ENCODE measurements at places on chromosomes 5 and 9. TPM values are rescaled to one million over a fixed set of nuclear protein-coding genes. Genes with fewer than 3 reads are reported as not detected.

ANKRD55 gene
- not detected for polyA plus RNA-seq

MEIKIN gene
- polyA plus RNA-seq = not detected

SH2D3C gene
- polyA plus RNA-seq = 2.1 TPM

IQGAP2 gene
- polyA plus RNA-seq = 34.0 TPM

BHMT gene
- polyA plus RNA-seq = 0.47 TPM

IL4 gene
- polyA plus RNA-seq = not detected

PCDHGB4 gene
- polyA plus RNA-seq = 0.72 TPM

PCDHB9 gene
- polyA plus RNA-seq = 0.80 TPM

DNA sequence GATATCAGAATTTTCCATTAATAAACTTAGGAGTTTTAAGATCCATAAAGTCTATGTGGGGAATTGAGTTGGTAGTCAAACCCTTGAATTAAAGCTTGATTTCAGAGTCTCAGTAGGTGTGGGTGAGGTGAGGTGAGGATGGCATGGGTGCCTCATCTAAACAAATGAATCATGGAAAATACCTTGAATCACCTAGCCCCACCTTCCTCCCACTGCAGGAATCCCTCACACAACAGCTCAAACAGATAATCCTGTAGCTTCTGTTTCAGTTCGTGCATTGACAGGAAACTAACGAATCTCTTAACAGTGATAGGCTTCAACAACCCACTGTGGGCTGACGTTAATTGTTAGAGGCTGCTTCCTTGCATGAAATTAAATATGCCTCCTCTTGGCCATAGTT, 185.0 kb downstream of the SREK1 start:
- no peak overlapping the region for H3K27ac ChIP-seq
- no peak overlapping the region for H3K4me3 ChIP-seq
- H3K36me3 ChIP-seq = no peaks in the 10 kb centered on the region

- no peaks in the 10 kb centered on the region for H3K36me3 ChIP-seq
- H3K27me3 ChIP-seq = no peaks in the 10 kb centered on the region
- no peaks in the 10 kb centered on the region for H3K4me1 ChIP-seq
- DNase-seq = no peak
- no peak overlapping the region for H3K4me3 ChIP-seq
- no peak overlapping the region for H3K27ac ChIP-seq
Observed at GRCh38 chr9:95852059-95853032, 23.1 kb upstream of the ERCC6L2 start.

GRCh38 chr5:72830362-72830761, 13.9 kb downstream of the TNPO1 start:
- H3K27ac ChIP-seq = no peak overlapping the region
- DNase-seq = no peak
- no peaks in the 10 kb centered on the region for H3K36me3 ChIP-seq
- H3K4me1 ChIP-seq = no peaks in the 10 kb centered on the region
- H3K27me3 ChIP-seq = no peaks in the 10 kb centered on the region

GRCh38 chr9:130682421-130683121, 11.0 kb upstream of the EXOSC2 start:
- H3K27ac ChIP-seq = no peak overlapping the region
- DNase-seq = peak; percentile 88
- H3K4me3 ChIP-seq = no peak overlapping the region
- no peaks in the 10 kb centered on the region for H3K27me3 ChIP-seq
- H3K4me1 ChIP-seq = peaks cover 13% of the 10 kb centered on the region

- H3K27me3 ChIP-seq = no peaks in the 10 kb centered on the region
- no peaks in the 10 kb centered on the region for H3K4me1 ChIP-seq
- no peaks in the 10 kb centered on the region for H3K36me3 ChIP-seq
- H3K27ac ChIP-seq = no peak overlapping the region
- DNase-seq = no peak
Observed at GRCh38 chr9:27663526-27663925, 90.2 kb upstream of the C9orf72 start.

DNA sequence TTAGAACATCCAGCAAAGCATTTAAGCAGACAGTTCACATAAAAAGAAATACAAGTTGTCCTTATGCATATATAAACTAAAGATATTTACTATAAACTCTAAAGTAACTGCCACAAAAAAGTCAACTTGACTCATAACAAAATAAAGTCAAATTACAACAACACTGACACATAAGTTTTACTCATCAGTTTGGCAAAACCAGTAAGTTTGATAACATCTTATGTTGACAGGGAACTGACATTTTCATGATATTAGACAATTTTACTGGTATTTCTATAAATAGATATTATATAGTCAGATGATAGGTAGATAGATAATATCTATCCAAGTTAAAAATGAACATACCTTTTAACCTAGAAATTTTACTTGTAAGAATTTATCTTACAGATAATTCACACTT, 9.9 kb upstream of the TSLP start:
- no peaks in the 10 kb centered on the region for H3K36me3 ChIP-seq
- H3K27me3 ChIP-seq = peaks cover 2% of the 10 kb centered on the region
- H3K4me1 ChIP-seq = no peaks in the 10 kb centered on the region
- no peak overlapping the region for H3K4me3 ChIP-seq

GRCh38 chr5:103942587-103943186, 380.1 kb upstream of the NUDT12 start:
- H3K4me3 ChIP-seq = no peak overlapping the region
- H3K4me1 ChIP-seq = no peaks in the 10 kb centered on the region
- DNase-seq = no peak
- H3K27me3 ChIP-seq = no peaks in the 10 kb centered on the region

GRCh38 chr5:117201001-117201400, 626.4 kb upstream of the SEMA6A start:
- no peaks in the 10 kb centered on the region for H3K27me3 ChIP-seq
- no peak overlapping the region for H3K27ac ChIP-seq
- no peak overlapping the region for H3K4me3 ChIP-seq
- DNase-seq = no peak

- DNase-seq = no peak
- H3K4me1 ChIP-seq = no peaks in the 10 kb centered on the region
- no peaks in the 10 kb centered on the region for H3K27me3 ChIP-seq
Observed at GRCh38 chr9:107585465-107585864, 95.9 kb upstream of the KLF4 start.

DNA sequence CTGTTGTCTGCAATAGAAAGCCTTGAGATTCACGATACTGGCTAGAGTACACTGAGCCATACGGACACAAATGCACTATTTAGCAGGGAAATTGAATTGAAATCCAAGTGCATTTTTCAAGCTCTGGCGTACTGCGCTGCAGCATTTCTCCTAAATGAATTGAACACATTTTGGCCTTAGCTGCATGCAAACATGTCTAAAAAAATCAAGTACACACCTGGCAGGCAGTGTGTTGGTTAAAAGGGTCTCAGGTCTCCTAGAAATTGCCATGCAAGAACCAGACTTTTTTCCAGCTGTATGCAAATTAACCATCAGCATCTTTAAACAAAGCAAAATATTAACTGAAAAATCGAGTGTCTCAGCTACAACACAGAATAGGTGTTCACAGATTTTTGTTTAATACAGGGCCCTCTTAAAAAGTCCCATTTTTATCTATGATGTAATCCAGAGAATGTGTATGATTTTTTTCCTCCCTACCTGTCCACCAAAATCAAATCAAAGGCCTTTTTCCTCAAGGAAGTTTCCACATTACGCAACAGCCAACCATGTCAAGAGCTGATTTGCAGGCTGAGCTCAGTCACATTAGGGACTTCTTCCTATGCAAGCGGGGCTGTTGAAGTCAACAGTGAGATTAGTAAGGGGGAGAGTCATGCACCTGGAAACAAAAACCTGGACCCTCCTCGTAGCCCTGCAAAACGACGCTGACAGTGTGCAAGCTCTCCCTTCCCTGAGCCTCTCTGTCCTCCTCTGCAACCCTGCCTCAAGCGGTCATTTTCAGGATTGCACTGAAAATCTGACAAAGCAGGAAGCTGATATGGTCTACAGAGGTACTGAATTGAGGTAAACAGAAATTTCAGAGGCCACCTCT, 14.1 kb upstream of the SFXN1 start:
- H3K4me1 ChIP-seq = no peaks in the 10 kb centered on the region
- no peaks in the 10 kb centered on the region for H3K27me3 ChIP-seq
- H3K27ac ChIP-seq = no peak overlapping the region
- H3K36me3 ChIP-seq = no peaks in the 10 kb centered on the region
- peak; percentile 34 for DNase-seq

DNA sequence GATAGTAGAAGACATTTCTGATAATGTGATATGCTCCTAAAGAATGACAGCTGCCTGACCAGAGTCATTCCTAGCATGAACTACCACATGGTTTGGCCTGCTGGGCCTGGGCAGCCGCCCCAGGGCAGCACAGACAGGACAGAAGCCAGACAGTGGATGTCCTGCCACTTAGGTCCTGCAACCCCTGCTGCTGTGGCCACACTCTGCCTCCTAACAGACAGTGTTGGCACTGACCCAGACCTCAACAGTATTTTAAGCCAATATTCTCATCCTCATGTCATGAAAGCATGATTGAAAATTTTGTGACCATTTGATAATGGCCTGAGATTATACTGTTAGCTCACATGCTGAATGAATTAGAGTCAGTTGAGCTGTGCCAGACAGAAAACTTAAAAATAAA, 15.8 kb downstream of the CENPP start:
- DNase-seq = no peak
- H3K27me3 ChIP-seq = no peaks in the 10 kb centered on the region
- no peaks in the 10 kb centered on the region for H3K36me3 ChIP-seq
- no peak overlapping the region for H3K27ac ChIP-seq
- no peaks in the 10 kb centered on the region for H3K4me1 ChIP-seq

DNA sequence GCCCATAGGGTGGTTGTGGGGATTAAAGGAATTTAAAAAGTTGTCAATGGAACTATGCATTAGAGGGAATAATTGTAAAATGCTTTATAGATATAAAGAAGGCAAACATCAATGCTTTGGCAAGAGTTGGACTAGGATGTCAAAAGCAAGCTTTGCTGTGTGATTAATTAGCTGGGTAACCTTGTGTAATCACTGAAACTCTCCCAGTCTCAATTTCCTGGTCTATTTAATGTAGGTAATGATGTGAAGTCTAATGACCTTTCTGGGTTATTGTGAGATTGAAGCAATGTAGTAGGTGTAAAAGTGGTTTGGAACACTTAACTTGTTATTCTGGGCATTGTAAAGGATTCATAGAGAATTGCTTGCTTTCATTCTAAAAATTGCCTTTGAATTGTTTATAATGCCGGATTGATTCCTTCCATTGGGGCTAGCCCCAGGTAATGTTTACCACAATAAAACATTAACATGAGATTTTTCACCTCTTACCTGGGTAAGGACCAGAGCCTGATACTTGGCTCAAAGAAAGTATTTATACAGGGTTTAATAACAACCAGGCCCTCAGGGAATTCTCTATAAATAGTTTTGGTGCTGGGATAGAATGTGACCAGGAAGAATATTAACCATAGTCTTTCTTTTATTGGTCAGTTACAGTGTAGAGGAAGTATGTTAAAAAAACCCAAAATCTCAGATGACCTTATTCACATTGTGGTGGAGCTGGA, 30.0 kb upstream of the CLINT1 start:
- H3K4me1 ChIP-seq = no peaks in the 10 kb centered on the region
- no peaks in the 10 kb centered on the region for H3K27me3 ChIP-seq
- no peak overlapping the region for H3K4me3 ChIP-seq
- H3K36me3 ChIP-seq = no peaks in the 10 kb centered on the region
- no peak overlapping the region for H3K27ac ChIP-seq

DNA sequence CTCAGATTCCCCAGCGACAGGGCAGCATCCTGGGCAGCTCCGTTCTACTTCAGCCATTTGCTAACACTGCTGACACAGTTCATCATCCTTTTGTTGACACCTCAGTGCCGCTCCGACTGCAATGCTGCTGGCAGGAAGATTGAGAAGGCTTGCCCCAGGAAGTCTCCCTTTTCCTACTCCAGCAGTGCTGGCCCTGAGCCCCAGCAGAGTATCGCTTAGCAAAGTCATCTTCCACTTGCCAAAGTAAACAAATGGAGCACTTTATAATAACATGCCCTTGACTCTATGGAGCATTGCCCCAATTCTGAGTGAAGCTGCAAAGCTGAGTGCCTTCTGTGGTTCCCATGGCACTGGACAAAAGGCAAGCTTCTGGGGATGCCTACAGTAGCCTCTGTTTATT, 32.2 kb downstream of the PRLR start:
- peak; percentile 70 for DNase-seq
- H3K27ac ChIP-seq = no peak overlapping the region
- H3K27me3 ChIP-seq = no peaks in the 10 kb centered on the region
- H3K36me3 ChIP-seq = no peaks in the 10 kb centered on the region
- no peak overlapping the region for H3K4me3 ChIP-seq

GRCh38 chr5:20678814-20679298, 690.9 kb upstream of the CDH18 start:
- no peak overlapping the region for H3K4me3 ChIP-seq
- H3K4me1 ChIP-seq = no peaks in the 10 kb centered on the region
- no peak for DNase-seq

DNA sequence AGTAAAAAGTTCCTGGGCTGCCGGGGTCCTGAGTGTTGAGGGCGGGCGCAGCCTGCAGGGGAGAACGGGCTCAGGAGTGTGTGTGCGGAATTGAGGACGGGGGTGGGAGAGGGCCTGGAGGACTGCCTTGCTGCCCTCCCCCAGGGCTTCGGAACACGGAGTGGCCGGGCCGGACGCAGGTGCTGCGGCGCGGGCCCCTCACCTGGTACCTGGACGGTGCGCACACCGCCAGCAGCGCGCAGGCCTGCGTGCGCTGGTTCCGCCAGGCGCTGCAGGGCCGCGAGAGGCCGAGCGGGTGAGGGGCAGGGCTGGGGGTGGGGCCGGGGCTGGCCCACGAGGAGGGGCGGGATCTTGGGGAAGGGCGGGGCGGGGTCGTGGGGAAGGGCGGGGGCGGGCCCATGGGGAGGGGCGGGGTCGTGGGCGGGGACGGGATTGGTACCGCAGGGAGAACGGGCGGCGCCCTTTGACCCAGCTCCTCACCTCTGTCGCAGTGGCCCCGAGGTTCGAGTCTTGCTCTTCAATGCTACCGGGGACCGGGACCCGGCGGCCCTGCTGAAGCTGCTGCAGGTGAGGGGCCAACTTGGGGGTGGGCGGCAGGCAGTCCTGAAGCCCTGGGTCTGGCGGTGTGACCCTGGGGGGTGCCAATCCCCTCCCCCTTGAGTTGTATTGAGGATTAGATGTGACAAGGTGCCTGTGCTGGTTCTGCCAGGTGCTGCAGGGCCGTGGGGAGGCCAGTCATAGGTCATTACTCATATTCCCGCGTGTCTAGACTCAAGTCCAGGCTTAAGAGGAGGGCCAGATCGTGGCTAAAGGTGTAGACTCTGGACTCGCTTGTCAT, 7.1 kb downstream of the FPGS start:
- H3K27me3 ChIP-seq = no peaks in the 10 kb centered on the region
- DNase-seq = no peak
- H3K4me1 ChIP-seq = no peaks in the 10 kb centered on the region
- H3K36me3 ChIP-seq = no peaks in the 10 kb centered on the region
- peak overlapping the region; percentile 73 for H3K27ac ChIP-seq
- H3K4me3 ChIP-seq = no peak overlapping the region

DNA sequence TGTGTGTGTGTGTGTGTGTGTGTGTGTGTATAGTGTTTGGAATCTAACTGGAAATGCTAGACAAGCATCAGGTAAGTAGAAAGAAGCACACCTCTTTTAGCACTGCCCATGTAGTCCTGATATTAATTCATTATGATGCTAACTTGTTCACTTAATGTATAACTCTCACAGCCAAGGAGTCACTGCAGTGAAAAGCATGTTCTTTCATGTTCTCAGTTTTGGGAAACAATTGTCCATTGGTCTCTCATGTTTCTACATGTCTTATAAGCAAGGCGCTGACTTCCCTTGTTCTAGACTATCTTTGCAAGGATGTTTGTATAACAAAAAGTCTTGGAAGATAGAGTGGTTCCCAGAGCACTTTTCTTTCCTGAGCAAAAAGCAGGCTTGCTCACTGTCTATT, 148.8 kb upstream of the TNPO1 start:
- DNase-seq = no peak
- no peaks in the 10 kb centered on the region for H3K4me1 ChIP-seq
- H3K27me3 ChIP-seq = no peaks in the 10 kb centered on the region
- no peak overlapping the region for H3K4me3 ChIP-seq
- no peaks in the 10 kb centered on the region for H3K36me3 ChIP-seq

GRCh38 chr5:179558932-179559283, 8.6 kb downstream of the RUFY1 start:
- peak overlapping the region; percentile 75 for H3K27ac ChIP-seq
- H3K4me1 ChIP-seq = peaks cover 18% of the 10 kb centered on the region
- peaks cover 31% of the 10 kb centered on the region for H3K36me3 ChIP-seq

Measured in adrenal gland (tissue), 19 donors.